Amygdala (tissue), 56 donors: ENCODE measurements at places on chromosomes 16 and 17.

GRCh38 chr17:47267354-47267828 lies 13.8 kb downstream of the ITGB3 start:
- no peak for DNase-seq

DNA sequence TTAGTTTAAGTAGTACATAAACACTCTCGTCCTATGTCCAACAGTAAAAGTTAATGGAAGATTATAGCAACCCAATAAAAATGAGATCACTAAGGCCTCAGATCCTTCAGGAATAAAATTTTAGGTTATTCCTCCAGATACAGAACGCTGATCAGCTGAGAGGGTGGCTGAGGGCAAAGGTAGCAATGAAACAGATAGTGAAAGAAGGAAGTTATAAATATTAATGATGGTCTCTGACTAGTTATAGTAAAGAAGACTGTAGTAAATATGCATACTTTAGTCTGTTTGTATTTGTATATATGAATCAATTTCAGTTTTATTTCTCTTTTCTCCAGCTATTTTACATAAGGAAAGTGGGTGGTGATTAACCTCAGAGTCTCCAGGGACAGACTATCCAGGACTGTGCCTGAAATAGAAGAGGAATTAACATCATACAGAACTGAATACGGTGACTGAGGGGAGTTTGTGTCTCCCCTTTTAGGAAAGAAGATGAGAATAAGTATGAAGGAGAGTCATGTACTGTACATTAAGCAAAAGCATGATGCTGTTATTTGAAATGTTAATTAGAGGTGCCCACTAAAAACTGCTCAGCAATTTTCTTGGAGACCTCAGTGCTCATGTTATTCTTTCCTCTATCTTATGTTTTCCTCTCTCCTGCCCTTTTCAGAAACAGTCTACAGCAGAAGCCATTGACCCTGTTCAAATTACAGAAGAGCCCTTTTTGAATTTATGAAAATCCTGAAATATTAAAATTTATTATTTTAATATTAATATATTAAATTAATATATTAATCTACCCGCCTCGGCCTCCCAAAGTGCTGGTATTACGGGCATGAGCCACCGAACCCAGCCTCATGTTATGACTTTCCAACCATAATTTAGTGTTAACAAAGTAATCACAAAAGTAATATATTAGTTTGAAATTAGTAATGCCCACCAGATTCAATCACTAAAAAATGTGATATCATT lies 36.5 kb upstream of the DHRS7B start:
- DNase-seq, result no peak

GRCh38 chr17:45363498-45363897 lies 46.7 kb upstream of the MAP3K14 start:
- DNase-seq, result no peak

GRCh38 chr16:82157534-82157812 lies 12.6 kb downstream of the MPHOSPH6 start:
- DNase-seq, result no peak

- no peak for DNase-seq
These were observed 22.9 kb downstream of the ALDH3A2 start for GRCh38 chr17:19671433-19671832.

- DNase-seq, result no peak
These were observed 42.1 kb downstream of the MPRIP start for GRCh38 chr17:17084317-17084835.

DNA sequence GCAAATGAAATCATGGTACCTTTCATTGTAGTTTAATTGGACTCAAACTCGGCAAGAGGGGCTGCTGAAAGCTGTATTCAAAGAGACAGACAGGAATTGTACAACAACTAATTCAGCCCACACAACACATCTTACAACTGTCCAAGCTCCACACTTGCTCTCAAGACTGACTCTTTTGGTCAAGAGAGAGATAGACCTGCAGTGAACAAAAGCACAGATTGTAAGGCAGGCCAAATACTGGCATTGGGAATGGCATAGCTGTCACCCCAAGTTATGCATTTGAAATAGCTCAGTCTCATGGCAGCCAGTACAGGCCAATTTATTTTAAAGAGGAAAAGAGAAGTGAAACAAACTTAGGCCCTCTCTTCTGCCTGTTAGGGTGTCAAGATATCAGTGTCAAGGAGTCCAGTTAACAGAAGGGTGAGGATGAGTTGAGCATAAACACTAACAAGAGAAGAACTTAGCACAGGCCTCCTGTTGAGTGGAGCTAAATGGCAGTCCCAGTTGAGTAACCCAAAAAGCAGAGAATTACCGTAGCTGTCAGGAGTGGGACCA lies 215.7 kb downstream of the IRX3 start:
- DNase-seq, result no peak
